ENCODE measurements at places on chromosomes 6 and 20.
A peak's percentile ranks its signal among the peaks of the same experiment; 100 is the strongest.

DNA sequence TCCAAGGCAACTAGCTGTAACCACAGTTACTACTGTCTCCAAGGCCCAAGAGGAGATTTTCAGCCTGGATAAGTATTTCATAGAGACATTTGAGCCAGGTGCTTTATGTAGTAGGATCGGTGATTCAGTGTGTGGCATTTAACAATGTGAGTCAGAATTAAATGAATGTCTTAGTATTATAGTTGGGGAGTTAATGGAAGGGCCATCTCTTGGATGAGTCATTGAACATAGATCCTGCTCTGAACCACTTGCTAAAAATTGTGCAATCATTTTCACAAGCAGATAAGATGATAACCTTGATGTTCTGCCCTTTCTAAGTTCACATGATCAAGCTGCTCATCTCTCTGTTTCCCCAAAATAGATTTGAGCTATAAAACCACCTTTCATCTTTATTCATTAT is 668.9 kb upstream of the CITED2 start:
- peak; percentile 87 for DNase-seq

DNA sequence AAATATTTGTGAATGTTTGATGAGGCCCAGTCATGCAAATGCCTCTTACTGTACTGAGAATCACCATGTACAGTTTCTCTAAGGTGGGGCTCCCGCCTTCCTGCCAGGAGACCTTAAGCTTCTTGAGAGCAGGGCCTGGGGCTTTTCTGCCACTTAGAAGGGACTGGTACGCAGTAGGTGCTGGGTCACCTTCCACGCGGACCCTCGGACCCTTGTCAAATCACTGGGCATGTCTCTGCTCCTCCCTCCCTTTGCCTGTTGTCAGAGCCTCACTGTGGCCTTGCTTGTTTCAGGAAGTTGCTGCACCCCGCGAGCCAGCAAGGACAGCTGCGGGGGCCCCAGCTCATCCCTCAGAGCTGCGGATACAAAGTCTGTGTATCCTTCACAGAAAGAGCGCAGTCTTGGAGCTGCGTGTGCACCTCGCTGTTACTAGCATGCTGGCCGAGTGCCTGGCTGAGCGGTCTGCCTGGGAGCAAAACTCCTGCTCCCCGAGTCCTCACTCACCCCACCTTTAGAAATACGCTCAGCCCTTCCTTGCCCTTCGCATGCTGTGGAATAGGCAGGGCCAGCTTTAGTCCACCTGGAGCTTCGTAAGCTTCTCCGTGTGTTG is 30.7 kb upstream of the IRF4 start:
- DNase-seq, result no peak

DNA sequence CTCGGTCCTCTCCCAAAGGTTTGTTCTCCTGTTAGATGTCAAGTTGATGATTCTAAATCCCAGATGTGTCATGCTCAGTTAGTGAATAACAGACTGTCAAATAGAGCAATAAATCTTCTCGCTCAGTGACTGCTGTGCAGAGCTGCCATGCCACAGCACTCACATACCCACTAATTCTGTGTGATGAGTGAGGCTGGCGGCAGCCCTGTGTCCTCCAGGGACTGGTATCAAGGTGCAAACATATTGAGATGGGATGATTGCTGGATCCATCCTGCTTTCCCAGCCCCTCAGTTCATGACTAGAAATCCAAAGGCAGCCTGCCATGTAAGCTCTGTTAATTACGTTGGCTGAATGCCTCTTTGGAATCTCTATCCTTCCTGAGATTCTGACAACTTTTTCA is 103.9 kb downstream of the OLIG3 start:
- DNase-seq, result peak; percentile 27

DNA sequence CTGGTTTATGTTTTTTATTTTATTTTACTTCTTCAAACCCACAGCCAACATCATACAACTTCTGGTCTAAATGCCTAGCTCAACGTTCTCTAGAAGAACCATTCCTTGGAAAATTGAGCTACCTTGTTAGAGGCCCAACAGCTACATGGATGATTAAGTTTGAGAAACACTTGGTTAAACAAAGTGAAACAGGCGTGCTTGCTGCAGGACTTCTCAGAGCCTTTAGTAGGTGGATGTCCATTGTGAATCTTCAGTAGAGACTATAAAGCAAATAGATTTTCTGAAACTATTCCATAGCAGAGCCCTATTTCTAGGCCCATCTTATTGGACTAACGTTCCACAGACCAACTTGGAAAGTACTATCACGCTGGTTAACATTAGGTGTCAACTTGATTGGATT is 51.3 kb downstream of the BCAS1 start:
- DNase-seq, result no peak

DNA sequence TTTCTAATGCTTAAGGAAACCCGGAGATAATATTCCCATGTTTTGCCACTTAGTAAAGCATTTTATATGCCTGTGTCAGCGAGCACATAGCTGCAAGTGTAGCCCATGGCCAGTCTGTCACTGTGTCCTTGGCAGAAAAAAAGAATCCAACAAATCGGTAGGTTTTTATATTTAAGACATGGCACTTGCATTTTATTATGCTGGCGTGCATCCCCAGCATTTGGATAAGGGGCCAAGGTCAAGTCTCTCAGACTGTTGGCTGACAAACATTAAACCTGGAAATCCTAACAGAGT is 1.2 kb upstream of the ZNF184 start:
- no peak for DNase-seq

- peak; percentile 4 for DNase-seq
Observed at GRCh38 chr6:27312146-27312949, at the start of gene POM121L2. Gene POM121L2, minus strand, starts transcription at chr6:27312273. Its CDS starts 103 bp downstream, at chr6:27312170.

GRCh38 chr6:22716721-22717120 is 147.4 kb downstream of the HDGFL1 start:
- DNase-seq, result no peak

GRCh38 chr6:137304020-137304780 is 85.0 kb upstream of the IFNGR1 start:
- DNase-seq, result no peak

DNA sequence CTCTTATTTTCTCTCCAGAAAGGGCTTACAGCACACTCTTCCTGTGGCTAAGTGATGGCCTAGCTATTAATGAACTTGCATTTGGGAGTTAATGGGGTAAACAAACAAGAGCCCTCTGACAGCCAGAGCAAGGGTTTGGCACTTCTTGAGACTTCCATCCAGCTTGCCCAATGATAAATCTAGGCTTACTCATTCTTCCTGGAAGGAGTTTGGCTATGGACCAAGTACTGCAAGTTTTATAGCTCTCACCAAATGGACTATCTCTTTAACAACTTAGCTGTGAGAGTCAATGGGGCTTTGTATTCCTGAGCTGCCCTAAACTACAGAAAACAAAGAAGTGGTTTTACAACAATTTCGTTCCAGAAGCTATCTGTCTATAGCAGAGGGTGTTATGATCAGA is 16.7 kb upstream of the PI3 start:
- no peak for DNase-seq

All from MV-4-11 (cell line).